ENCODE measurements at places on chromosomes 12 and 14.

- DNase-seq = no peak
Measured at GRCh38 chr12:54932691-54933090, 51.9 kb downstream of the TESPA1 start.

DNA sequence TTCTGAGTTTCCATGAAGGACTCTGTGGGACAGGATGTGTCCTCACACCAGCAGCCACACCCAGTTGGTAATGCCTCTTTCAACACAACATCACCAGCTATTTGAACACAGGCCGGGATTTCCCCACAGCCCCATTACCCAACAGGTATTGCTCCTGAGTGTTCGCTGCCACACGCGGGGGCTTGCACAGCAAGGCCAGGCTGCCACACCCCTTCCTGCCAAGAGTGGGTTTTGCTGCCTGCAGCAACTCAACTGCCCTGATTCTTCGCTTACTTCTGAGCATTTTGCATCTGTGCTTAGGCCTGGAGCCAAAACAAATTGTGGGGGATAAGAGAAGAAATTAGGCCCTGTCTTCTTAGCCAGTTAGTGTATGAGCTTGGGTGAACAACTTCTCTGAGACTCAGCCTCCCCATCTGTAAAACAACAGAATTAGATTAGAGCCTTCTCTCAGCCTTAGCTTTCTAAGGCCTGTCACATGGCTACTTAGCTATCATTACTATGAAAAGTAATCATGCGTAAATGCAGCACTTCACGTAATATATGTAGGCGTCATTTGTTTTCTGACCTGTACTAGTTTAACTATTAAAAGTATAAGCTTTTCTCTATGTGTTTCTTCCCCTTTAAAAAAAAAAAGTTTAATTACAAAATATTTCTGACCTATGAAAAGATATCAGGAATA, 20.0 kb downstream of the CKAP4 start:
- no peak for DNase-seq

GRCh38 chr12:126910570-126910969, 1356.4 kb upstream of the TMEM132C start:
- no peak for DNase-seq

GRCh38 chr12:122526683-122527477, at the start of the genes KNTC1 and RSRC2:
Gene KNTC1, plus strand, starts transcription at chr12:122527249. Its CDS starts 2,815 bp downstream, at chr12:122530064.
Gene RSRC2, minus strand, starts transcription at chr12:122526936. Its CDS starts 83 bp downstream, at chr12:122526853.
- peak; percentile 100 for DNase-seq

- DNase-seq = no peak
Measured at GRCh38 chr14:103311171-103311997, 22.7 kb upstream of the EIF5 start.

DNA sequence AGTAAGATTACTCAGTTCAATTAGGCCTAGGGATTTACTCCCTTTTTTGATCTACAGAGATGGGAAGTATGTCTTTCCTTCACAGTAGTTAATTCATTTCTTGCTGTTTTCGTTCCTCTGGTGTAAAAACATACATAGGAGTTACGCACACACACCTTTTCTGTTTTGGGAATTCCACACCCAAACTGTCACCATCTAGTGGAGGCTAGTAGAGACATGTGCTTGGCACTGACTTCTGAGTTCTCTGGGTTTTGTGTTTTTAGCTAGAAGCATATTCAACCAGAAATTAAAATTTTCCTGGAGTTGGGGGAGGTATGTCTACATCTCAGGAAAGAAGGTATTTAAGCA, 1.4 kb downstream of the SUSD6 start:
- no peak for DNase-seq

- no peak for DNase-seq
Measured at GRCh38 chr12:94660436-94660835, 10.1 kb upstream of the TMCC3 start.

DNA sequence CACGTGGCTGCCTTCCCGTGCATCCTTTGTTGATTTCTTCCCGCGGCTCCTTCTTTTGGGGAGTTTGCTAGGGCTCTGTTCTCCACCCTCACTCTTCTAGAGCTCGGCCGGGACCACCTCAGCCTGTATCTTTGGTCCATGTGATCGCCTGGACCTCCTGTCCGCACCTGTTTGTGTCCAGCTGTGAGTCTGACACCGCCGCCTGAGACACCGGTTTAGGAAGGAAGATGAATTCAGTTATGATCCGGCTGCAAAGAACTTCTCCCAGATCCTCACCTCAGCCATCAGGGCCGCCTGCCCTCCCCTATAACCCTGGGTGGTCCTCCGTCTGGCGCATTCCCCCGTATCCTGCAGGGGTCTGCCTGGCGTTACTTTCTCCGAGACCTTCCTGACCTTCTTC, 690 bp upstream of the TDRD9 start:
- DNase-seq = no peak

- DNase-seq = no peak
Measured at GRCh38 chr12:43221216-43221615, 330.8 kb downstream of the ADAMTS20 start.
